Left kidney (tissue), 8 donors: ENCODE measurements at places on chromosomes 11 and 22.

GRCh38 chr11:10410106-10410843 lies 44.8 kb upstream of the AMPD3 start:
- DNase-seq, result no peak

DNA sequence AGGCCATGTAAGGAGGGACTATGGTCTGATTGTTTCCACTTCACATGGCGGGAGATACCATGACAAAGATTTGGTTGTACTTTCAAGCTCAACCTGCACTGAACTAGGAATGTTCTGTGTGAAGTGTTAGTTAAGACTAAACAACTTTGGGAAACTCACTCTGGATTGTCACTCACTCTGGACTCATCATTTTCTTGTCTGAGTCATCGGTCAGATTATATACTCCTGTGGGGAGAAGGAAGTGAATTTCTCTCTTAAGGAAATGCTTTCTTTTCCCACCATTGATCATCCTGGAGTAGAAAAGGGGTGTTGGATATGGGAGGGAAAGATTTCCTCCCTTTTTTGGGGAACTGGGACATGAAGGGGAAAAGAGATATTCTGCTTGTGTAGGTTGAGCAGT lies 26.9 kb upstream of the CAT start:
- no peak for DNase-seq

DNA sequence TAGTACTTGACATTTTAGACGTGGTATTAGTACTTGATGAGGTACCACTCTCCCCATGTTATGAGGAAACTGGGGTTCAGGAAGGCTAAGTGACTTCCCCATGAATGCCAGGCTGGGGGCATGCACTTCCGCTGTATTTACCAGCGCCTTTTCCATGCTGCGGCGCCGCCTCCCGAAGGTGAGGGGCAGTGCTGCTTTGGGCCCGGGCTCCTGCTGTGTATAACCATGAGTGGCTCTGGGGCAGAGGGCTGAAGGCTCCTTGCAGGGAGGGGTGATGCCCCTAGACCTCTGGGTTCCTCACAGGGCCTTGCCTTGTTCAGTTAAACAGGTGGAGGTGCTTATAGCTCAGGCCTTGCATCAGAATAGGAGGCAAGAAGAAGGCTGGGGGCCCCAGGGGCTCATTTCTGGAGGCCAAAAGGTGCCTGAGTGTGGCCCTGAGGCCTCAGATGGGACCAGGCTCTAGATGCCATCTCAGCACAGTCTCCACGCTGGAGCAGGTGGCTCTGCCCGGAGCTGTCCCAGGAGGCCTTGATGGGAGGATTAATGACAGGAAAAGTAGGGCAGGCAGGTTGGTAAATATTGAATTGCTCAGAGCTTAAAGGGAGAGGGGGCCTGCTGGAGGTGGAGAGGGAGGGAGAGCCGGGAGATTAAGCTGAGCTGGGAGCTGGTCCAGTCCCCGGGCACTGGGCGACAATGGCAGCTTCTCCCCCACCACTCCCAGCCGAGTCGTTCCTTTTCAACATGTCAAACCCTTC lies 129.6 kb downstream of the CEP164 start:
- DNase-seq, result no peak

DNA sequence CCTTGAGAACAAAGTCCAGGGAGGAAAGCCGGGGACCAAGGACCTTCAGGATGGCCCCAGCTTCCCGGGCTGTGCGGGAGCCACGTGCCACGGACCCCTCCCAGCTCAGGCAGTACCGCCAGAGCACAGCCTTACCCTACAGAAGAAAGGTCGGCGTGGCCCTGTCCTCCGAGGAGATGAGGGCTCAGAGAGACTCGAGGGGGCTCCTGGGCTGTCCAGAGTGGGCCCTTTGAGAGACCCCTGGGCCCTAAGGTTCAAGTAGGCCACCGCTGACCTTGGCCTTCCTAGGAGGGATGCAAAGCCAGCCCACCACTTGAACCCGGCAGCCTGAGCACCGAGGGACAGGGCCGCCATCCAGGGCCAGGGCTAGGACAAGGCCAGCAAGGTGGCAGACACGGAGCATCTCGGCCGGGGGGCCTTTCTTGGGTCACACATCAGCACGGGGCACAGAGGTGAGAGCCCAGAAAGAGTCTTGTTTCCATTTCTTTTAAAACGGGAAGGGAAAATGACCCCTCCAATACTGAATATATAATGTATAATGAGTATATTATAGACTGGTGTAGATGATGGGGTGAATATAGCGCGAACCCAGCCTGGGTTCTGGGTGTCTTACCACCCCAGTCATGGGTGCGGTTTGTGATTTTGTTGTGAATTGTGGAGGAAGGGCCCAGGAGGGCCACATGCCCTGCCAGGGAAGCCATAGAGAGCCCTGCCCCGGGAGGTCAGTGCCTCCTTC lies 34.4 kb upstream of the PPARA start:
- no peak for DNase-seq

- DNase-seq, result no peak
Observed at GRCh38 chr11:16853859-16854258, 115.4 kb downstream of the C11orf58 start.

- no peak for DNase-seq
Observed at GRCh38 chr22:23762842-23763578, at the start of gene C22orf15. Gene C22orf15 (plus strand): TSS chr22:23762990. CDS start chr22:23763307, 317 bp downstream.
